ENCODE measurements at places on chromosomes 3 and 15. TPM values are rescaled to one million over a fixed set of nuclear protein-coding genes. Genes with fewer than 3 reads are reported as not detected.

DNA sequence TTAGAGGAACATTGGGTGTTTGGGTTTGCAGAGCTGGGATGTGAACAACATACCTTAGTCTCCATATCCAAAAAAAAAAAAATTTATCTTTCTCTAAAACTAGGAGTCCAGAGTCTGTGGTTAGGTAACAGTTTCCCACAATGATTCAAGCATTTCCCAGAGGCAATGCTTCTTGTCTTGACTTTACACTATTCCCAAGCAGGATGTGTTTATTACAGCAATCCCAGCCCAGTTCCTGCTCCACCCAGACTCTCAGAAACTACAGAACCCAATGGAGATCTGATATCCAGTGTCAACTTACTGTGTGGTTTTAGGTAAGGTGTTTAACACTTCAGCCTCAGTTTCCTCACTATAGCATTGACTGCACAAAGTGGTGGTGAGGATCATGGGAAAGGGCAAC is 2.3 kb upstream of the C3orf62 start:
- peaks cover 32% of the 10 kb centered on the region for H3K36me3 ChIP-seq
- DNase-seq = no peak
- H3K4me1 ChIP-seq = peaks cover 30% of the 10 kb centered on the region
- no peaks in the 10 kb centered on the region for H3K27me3 ChIP-seq
- peak overlapping the region; percentile 98 for H3K27ac ChIP-seq
- no peak overlapping the region for H3K4me3 ChIP-seq

Gene OSTN
- not detected for total RNA-seq

Gene LIPH
- total RNA-seq = 47.9 TPM

- H3K36me3 ChIP-seq = no peaks in the 10 kb centered on the region
- no peaks in the 10 kb centered on the region for H3K27me3 ChIP-seq
- no peak overlapping the region for H3K27ac ChIP-seq
These were observed 49.0 kb upstream of the DUT start for GRCh38 chr15:48282216-48282615.

Gene LTF
- total RNA-seq = 85.9 TPM

DNA sequence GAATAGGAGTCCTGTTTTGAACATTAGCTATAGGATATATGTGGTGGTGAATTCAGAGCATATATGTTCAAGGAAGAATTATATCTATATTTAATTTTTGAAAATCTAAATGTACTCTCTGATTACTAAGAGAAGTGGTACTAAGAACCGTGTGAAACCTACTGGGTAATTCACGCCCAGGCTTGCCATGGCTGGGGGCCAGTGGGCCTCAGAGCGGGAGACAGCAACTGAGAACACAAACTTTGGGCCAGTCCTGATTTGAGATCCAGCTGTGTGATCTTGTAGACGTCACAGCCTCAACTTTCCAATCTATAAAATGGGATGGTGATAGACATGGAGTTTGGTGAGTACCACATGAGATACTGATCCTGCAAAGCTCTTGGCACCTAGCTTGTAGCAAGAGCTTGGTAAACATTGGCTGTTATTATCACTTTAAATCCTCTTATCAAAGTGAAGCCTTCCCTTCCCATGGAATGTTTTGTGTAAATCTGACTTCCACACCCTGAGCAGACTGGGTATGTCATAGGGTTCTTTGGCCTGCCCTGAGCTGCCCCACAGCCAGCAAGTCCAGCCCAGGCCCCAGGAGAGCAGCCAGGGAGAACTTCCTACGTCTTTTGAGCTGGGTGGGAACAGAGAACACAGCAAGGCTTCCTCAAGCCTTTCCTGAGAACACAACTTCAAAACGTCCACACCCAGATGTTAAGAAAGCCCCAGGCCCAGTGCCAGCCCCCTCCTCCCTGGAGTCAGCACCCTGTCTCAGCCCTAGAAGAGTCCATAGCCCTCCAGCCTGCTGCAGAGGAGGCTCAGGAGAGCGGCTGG is 8.2 kb upstream of the PAQR5 start:
- no peaks in the 10 kb centered on the region for H3K27me3 ChIP-seq
- no peaks in the 10 kb centered on the region for H3K36me3 ChIP-seq
- H3K27ac ChIP-seq = peak overlapping the region; percentile 69
- H3K4me3 ChIP-seq = no peak overlapping the region
- peak; percentile 85 for DNase-seq
- H3K4me1 ChIP-seq = peaks cover 37% of the 10 kb centered on the region

Gene TUSC7
- total RNA-seq = not detected

- H3K4me1 ChIP-seq = peaks cover 3% of the 10 kb centered on the region
- no peak overlapping the region for H3K27ac ChIP-seq
- no peaks in the 10 kb centered on the region for H3K36me3 ChIP-seq
- no peaks in the 10 kb centered on the region for H3K27me3 ChIP-seq
- H3K4me3 ChIP-seq = no peak overlapping the region
These were observed 86.6 kb downstream of the CHRD start for GRCh38 chr3:184466413-184466960.

Gene GOLGA6L10
- total RNA-seq = 1.1 TPM

DNA sequence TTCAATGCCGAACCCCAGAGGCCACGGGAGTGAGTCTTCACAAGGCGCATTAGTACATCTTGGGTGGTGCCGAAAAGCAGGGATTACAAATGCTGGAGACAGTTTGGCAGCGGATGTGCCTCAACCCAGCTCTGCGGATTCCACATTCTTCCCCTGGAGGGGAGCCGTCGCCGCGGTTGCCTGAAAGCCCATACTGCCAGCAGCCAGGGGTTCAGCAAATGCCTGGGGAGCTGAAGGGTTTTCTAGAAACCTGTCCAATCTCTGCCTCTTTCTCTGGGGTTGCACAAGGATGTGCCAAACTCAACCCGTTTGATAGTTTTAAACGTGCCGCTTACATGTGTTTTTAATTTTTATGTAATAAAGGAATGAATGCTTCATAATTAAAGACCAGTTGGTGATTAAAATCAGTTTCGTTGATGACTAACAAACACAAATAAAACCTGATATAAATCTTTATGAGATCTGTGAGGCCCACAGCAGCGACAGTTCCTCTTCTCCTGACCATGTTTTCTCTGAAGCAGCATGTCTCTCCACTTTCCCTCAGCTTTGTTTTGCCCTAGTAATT is 74.6 kb upstream of the LEKR1 start:
- H3K27ac ChIP-seq = no peak overlapping the region
- no peaks in the 10 kb centered on the region for H3K36me3 ChIP-seq
- DNase-seq = peak; percentile 43
- H3K4me1 ChIP-seq = no peaks in the 10 kb centered on the region
- H3K4me3 ChIP-seq = no peak overlapping the region

DNA sequence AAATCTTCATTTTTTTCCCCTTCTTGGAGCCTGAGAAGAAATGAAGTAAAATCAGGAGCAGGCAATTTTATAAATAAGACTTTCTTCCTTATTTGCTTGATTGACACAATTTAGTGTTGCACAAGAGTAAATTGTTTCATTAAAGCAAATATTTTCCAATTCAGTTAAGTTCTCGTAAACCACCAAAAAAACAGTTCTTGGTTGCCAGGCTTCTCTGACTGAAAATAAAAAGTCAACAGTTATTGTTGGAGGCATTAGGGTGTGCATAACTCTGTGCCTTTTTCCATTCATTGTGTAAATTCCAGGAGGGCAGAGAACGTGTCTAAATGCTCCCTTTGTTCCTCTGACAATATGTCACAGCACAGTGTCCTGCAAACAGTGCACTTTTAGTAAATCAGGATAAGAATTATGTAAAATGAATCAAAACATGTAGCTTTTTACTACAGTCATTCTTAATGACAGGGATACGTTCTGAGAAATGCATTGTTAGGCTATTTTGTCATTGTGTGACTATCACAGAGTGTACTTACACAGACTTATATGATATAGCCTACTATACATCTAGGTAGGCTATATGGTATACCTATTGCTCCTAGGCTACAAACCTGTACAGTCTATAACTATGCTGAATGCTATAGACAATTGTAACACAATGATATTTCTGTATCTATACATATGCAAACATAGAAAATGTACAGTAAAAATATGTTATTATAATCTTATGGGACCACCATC is at the start of gene CP:
CP (minus strand) TSS at position 47 of the 735 bp plus-strand sequence; CDS start at position 10, 37 bp downstream.
- no peak for DNase-seq
- no peaks in the 10 kb centered on the region for H3K36me3 ChIP-seq
- no peak within 1 kb of the TSS for H3K4me3 ChIP-seq
- H3K27ac ChIP-seq = no peak within 1 kb of the TSS
- H3K27me3 ChIP-seq = no peaks in the 10 kb centered on the region
- H3K4me1 ChIP-seq = peaks cover 7% of the 10 kb centered on the region

- no peaks in the 10 kb centered on the region for H3K27me3 ChIP-seq
- no peak for DNase-seq
- no peaks in the 10 kb centered on the region for H3K4me1 ChIP-seq
- H3K36me3 ChIP-seq = no peaks in the 10 kb centered on the region
- no peak overlapping the region for H3K4me3 ChIP-seq
- no peak overlapping the region for H3K27ac ChIP-seq
These were observed 428.0 kb downstream of the ROBO1 start for GRCh38 chr3:79339846-79340245.

GRCh38 chr15:80989081-80989517 is 520 bp downstream of the MESD start:
- H3K4me1 ChIP-seq = peaks cover 42% of the 10 kb centered on the region
- DNase-seq = no peak
- H3K27me3 ChIP-seq = no peaks in the 10 kb centered on the region

DNA sequence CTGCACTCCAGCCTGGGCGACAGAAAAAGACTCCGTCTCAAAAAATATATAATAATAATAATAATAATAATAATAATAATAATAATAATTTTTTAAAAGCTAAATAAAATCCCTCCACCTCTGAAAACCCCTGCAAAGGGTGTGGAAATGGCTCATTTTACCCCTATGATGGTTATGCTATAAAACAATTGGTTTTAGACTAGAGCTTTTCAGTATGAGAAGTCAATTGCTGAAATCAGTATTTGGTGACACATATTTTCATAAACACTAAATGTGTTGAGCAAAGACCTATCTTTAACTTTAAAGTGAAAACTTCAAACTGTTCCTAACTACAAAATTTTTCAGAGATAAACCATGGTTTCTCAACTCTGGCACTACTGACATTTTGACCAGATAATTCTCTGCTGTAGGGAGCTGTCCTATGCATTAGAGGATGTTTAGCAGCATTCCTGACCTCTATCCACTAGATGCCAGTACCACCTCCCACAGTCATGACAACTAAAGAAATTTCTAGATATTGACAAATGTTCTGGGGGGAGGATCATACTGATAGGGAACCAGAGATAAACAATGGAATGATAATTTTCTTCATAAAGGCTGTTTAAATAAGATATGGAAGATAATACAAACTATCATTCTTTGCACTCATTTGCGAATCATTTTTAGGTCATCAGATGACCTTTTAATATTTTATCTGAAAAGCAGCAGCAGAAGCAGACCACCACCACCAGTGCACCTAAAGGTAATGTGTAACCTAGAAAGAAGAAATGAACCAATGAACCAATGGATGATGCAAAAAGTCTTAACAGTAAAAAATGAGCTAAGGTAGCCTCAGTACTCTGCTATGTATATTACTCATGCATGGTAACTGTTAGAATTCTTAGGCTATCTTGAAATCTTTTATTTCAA is 13.8 kb downstream of the PTPN9 start:
- H3K4me3 ChIP-seq = no peak overlapping the region

- no peaks in the 10 kb centered on the region for H3K36me3 ChIP-seq
- H3K27ac ChIP-seq = no peak within 1 kb of the TSS
- H3K4me1 ChIP-seq = peaks cover 15% of the 10 kb centered on the region
- no peak for DNase-seq
- H3K4me3 ChIP-seq = no peak within 1 kb of the TSS
These were observed at the start of gene PLA2G4E for GRCh38 chr15:42020713-42021273. TSS of gene PLA2G4E (minus strand) at chr15:42021042. CDS start at chr15:42021030, 12 bp downstream.

Gene NBEAL2
- total RNA-seq = 175 TPM

DNA sequence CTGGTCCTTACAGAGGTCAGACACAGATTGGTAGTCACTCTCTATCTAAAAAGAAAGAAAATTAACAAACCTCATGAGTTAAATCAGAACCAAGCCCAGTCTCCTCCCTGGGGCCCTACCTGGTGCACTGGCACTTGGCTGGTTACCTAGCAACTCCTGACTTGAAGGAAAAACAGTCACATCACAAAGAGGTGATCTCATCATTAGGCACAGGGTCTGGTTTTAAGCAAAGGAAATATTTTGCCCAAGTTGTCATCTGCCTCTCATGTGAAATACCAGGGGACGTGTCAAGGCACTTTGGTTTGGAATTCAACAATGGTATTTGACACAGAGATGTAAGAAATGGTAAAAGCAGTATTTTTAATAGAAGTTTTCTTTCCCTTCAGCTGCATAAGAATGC is 47.7 kb upstream of the FMN1 start:
- no peak for DNase-seq
- no peaks in the 10 kb centered on the region for H3K27me3 ChIP-seq
- H3K4me3 ChIP-seq = no peak overlapping the region
- H3K36me3 ChIP-seq = no peaks in the 10 kb centered on the region
- no peaks in the 10 kb centered on the region for H3K4me1 ChIP-seq

DNA sequence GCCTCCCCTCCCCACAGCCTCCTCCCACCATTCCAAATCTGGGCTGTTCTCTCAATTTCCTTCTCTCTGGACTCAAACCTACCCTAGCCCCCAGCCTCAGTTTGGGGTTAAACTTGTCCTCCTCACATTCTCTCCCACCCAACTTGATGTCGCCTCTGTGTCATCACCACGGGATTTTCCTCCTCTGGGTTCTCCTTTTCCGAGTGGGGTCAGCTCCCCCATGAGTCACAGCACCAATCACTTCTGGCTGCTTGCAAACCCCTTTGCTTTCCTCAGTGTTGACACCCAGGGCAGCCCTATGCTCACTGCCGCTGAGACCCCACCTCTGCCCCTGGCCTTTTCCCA is 451 bp downstream of the CCR5AS start:
- DNase-seq = peak; percentile 75
- peak overlapping the region; percentile 90 for H3K27ac ChIP-seq
- peaks cover 55% of the 10 kb centered on the region for H3K4me1 ChIP-seq
- H3K36me3 ChIP-seq = no peaks in the 10 kb centered on the region
- no peaks in the 10 kb centered on the region for H3K27me3 ChIP-seq

GRCh38 chr3:134877788-134878187 is 82.7 kb downstream of the EPHB1 start:
- no peaks in the 10 kb centered on the region for H3K27me3 ChIP-seq
- no peak for DNase-seq
- H3K4me3 ChIP-seq = no peak overlapping the region
- no peak overlapping the region for H3K27ac ChIP-seq
- H3K36me3 ChIP-seq = no peaks in the 10 kb centered on the region

- H3K36me3 ChIP-seq = no peaks in the 10 kb centered on the region
- no peaks in the 10 kb centered on the region for H3K4me1 ChIP-seq
- H3K27me3 ChIP-seq = no peaks in the 10 kb centered on the region
These were observed 982.8 kb upstream of the ROBO1 start for GRCh38 chr3:80750637-80751036.

DNA sequence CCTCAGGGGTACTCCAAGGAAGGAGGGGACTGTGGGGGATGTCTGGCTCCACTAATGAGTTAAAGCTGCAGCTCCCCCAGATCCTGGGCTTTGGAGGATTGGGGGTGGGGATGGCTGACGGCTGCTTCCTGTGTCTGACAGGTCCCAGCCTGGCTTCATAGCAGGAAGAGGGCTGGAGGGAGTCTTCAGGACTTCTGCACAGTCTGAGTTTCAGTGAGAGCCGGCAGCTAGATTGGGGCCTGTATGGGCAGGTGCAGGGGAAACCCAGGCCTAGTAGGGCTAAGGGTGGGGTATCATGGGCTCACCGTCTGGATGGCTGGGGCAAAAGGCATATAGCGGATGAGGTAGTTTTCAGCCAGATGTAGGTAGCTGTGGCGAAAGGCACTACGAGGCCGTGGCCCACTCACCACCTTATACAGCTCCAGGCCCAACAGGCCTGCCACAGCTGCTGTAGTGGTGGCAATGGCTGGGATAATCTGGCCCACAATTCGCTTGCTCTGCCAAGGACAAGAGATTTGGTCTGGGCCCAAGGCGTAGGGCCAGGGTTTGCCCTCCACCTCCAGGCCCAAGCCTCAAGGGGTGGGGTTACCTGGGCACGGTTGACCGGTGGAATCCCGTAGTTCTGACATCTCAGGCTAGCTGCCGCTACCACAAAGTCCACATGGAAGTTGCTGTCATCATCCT is 4.5 kb downstream of the INKA1 start:
- peak overlapping the region; percentile 95 for H3K27ac ChIP-seq
- H3K27me3 ChIP-seq = no peaks in the 10 kb centered on the region
- no peaks in the 10 kb centered on the region for H3K36me3 ChIP-seq
- peaks cover 58% of the 10 kb centered on the region for H3K4me1 ChIP-seq
